ENCODE measurements at places on chromosomes 13 and 19.

DNA sequence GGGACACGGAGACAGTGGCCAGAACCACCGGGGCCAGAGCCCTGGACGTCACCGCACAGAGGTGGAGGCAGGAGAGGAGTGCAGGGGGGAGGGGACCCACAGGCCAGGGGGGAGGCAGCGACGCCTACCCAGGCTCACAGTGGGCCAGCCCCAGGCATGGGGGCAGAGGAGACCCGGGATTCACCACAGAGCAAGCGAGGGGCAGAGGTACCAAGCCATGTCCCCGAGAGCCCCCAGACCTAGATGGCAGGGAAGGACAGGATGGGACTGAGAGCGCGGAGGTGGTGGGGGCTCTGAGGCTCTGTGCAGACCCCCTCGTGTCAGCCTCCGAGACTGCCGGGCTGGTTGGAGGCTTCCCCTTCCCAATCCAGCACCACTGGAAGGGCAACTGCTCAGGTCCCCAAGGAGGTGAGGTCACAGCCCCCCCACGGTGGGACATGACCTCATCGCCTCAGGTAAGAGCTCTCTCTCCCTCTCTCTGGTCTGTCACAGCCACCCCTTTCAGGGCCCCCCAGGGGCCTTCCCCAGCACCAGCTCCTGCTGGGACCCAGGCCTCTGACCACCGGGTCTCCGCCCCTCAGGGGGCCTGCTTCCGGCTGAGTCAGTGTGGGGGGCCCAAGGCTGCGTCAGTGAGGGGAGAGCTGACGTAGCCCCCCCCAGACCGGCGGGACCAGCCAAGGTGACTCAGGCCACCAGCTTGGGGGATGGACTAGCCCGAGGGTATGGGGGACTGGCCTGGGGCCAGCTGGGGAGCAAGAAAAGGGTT lies 2.2 kb upstream of the IL11 start:
- DNase-seq = no peak

DNA sequence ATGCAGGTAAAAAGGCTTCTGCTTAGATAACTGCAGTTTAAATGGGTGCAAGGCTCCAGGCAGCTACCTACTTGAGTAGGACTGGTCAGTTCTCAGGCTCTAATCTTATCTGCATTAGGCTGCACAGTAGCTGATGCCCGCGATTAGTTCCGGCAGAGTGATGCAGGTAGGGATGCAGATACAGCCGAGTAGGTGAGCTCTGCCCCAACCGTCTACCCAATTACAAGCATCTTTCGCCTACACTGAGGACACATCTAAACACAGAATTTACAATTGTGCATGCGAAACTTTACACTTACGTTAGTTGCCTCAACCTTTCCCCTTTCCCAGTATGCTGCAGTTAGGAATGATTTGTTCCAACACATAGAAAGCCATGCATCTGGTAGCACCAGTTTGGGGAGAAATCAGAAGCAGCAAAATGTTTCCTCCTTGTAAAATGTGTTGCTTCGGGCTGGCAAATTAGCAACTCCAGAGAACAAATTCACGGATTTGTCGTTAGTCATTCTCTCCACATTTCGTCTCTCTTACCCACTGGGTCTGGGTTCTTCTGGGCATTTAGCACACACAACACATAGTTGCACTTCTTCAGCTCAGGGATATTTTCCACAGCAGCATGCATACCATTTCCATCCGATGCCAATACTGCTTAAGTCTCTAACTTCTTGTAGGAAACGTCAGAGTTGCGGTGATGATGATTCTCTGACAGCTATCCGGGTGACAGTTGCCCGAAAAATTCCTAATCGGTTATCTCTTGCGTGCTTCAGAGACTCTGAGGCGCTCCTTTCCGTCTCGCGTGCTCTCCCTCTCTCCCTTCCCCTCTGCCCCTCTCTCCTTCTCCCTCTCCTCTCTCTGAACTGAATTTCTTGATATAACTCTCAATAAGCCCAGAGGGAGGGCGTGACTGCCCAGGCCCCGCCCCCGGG lies at the start of gene PCDH9:
PCDH9 (minus strand) TSS at position 856 of the 923 bp plus-strand sequence. CDS start 1,896 bp downstream, outside the sequence.
- no peak for DNase-seq

DNA sequence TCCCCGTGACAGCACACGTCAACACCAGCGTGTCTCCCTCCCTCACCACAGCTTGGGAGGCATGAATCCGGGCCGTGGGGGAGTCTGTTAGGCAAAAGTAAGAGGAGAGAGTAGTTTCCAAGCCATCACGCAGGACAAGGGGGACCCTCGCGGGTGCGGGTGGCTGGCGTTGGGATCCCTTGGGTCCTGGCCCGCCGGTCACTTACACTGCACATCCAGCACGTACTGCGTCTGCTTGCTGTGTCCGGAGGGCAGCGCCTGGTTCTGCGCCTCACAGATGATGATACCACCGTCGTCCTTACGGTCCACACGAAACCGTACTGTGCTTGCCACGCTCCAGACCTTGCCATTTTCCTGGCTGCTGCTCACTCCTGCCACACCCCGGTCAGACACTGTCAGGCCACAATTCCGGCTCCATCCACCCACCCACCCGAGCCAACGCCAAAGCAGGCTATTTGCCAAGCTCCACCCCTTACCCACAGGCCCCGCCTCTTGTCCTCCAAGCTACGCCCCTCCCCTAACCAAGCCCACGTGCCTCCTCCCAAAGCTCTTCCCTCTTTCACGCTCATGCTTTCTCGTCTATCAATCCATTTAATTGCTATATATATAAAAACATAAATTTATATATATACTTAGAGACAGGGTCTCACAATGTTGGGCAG lies 6.6 kb upstream of the ZNF428 start:
- no peak for DNase-seq

DNA sequence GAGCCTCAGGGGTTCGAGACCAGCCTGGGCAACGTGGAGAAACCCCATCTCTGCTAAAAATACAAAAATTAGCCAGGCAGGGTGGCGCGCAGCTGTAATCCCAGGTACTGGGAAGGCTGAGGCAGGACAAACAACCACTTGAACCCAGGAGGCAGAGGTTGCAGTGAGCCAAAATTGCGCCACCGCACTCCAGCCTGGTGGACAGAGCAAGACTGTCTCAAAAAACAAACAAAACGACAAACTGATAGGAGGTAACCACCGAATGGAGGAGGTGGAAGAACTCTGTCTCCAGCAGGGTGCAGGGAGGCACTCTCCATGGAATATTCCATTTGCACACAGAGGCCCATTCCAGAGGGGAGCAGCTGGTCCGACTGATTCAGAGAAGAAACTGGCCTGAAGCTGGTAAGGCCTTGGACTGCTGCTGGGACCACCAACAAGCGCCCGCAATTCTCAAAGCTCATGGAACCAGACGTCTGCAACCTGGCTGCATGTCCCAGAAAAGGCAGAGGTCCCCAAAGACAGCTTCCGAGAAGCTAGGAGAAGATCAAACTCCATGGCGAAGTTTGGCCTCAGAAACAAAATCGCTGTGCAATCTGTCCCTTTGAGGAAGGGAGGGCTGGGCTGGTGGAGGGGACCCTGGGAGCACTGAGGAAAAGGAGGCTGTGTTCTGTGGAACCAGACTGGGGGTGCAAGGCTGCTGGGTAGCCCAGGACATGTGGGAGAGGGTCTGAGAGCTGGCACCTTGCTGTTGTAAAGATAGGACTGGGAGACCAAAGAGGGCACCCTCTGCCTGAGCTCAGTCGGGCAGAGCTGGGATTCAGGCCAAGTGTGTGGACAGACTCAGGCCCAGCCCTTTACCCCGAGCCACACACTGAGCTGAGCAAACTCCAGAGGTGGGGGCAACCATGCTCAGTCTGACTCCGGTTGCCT lies 35.2 kb downstream of the SLC25A42 start:
- no peak for DNase-seq

DNA sequence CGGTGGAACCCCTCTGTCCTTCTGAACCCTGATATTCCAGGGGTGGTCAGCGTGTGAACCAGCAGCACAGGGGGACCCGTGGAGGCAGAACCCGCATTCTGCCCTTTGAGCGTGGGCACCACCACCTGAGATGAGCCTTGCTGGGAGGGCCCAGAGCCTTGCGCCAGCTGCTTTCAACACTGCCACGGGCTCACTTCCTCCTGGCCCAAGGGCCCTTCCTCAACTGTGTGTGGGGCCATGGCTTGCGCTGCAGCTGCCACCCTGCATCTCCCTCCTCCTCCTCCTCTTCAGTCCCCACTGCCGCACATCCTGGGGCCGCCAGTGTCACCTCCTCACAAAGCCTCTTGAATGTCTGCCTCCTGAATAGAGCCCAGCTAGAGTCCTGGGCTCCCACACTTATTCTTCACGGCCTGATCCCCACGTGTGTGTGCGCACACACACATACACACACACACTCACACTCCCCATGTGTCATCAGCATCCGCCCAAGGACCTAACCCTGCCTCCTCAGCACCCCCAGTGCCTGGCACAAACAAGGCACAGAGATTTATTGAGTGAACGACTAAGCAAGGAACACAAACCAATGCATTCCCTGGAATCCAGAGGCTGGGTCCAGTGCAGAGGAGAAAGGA lies 26.9 kb upstream of the TMEM160 start:
- DNase-seq = no peak

DNA sequence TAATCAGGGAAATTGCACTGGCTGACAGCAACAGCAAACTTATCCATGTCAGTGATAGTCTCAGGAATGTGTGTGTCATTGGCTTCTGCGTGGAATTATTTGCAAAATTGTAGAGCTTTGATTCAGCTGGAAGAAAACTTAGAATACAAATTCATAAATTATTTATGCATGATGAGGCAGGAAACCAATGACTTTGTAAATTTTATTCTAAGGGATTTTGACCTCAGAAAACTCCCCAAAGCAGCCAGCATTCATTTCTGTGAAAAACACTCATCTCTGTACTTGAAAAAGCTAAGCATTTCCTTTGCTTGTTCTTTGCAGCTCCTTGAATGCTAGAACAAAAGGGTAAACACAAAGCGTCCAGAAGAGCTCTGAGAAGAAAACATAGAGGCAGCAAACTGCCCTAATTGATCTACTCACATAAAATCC lies 162.4 kb downstream of the DCT start:
- DNase-seq = no peak

GRCh38 chr13:41900918-41901317 lies 60.0 kb downstream of the VWA8 start:
- no peak for DNase-seq

DNA sequence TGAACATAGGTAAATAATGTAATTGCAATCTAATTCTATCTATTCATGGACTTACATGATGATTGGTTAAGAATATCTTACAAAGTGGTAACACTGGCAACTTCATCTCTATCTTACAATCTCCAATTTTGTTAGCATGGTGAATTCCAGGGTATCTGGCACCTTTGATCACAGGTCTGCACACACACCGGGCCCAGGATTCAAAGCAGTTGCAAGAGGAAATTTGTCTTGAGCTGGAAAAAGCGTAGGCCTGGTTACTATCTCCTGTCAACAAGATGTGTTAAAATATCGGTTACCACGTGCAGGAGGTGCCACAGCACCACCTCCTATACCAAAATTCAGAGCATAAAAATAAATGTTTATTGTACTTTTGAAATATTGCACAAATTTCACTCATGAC lies 2428.4 kb downstream of the PCDH9 start:
- no peak for DNase-seq

DNA sequence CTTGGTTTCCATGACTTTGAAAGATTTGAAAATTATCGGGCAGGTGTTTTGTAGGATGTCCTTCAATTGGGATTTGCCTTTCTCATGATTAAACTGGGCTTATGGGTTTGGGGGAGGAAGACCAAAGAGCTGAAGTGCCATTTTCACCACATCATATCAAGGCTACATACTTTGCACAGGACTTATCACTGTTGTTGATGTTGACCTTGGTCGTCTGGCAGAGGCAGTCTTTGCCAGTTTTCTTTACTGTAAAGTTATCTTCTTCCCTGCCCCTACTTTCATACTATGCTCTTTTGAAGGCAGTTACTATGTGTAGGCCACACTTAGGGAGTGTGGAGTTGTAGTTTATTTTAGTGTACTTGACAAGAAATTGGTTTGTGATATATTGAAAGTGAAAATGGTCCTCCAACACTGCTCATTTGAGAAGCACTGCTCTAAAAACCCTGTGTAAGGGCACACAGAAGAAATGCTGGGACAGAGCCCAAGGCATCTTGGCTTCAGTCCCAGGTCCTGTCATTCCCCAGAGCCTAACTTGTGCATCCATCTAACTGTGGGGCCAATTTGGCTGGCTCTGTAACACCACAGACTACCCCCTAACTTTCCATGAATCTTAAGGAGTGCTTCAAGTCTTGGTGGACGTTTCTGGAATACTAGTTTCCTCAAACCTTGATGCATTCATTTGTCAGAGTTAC lies 384.9 kb downstream of the KCNRG start:
- DNase-seq = no peak

- DNase-seq = no peak
Observed at GRCh38 chr13:99000137-99000536, 22.3 kb upstream of the DOCK9 start.

DNA sequence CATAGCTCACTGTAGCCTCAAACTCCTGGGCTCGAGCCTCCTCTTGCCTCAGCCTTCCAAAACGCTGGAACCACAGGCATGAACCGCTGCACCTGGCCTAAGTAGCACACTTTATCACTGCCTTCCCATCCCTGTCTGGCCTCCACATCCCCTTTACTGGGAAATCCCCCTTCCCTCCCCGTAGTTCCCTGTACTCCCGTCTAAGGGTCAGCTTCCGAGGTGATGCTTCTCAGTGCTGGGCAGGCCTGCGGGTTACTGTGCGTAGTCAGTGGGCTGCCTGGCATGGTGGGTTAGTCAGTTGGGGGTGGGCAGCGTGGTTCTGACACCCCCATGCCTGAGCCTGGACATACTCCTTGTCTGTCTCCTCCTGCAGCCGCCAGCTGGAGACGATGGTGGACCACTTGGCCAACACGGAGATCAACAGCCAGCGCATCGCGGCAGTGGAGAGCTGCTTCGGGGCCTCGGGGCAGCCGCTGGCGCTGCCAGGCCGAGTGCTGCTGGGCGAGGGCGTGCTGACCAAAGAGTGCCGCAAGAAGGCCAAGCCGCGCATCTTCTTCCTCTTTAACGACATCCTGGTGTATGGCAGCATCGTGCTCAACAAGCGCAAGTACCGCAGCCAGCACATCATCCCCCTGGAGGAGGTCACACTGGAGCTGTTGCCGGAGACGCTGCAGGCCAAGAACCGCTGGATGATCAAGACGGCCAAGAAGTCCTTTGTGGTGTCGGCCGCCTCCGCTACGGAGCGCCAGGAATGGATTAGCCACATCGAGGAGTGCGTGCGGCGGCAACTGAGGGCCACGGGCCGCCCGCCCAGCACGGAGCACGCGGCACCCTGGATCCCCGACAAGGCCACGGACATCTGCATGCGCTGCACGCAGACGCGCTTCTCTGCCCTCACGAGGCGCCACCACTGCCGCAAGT lies 8.4 kb downstream of the PLEKHF1 start:
- DNase-seq = no peak

DNA sequence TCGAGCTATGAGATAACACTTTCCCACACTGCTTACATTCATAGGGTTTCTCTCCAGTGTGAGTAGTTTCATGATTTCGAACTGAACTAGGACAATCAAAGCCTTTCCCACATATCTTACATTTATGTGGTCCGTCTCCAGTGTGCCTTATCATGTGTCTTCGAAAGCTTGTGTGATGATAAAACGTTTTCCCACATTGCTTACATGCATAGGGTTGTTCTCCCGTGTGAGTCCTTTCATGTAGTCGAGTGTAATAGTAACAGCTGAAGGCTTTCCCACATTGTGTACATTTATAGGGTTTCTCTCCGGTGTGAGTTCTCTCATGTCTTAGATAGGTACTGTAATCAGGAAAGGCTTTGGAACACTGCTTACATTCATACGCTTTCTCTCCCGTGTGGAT lies 16.3 kb downstream of the ZNF823 start:
- DNase-seq = no peak

GRCh38 chr13:110592665-110593064 lies 22.7 kb upstream of the NAXD start:
- DNase-seq = no peak

Data from Panc1 (cell line).